ENCODE measurements at places on chromosomes 12 and 14.

- no peak for DNase-seq
These were observed 43.2 kb downstream of the TMTC3 start for GRCh38 chr12:88185279-88185678.

DNA sequence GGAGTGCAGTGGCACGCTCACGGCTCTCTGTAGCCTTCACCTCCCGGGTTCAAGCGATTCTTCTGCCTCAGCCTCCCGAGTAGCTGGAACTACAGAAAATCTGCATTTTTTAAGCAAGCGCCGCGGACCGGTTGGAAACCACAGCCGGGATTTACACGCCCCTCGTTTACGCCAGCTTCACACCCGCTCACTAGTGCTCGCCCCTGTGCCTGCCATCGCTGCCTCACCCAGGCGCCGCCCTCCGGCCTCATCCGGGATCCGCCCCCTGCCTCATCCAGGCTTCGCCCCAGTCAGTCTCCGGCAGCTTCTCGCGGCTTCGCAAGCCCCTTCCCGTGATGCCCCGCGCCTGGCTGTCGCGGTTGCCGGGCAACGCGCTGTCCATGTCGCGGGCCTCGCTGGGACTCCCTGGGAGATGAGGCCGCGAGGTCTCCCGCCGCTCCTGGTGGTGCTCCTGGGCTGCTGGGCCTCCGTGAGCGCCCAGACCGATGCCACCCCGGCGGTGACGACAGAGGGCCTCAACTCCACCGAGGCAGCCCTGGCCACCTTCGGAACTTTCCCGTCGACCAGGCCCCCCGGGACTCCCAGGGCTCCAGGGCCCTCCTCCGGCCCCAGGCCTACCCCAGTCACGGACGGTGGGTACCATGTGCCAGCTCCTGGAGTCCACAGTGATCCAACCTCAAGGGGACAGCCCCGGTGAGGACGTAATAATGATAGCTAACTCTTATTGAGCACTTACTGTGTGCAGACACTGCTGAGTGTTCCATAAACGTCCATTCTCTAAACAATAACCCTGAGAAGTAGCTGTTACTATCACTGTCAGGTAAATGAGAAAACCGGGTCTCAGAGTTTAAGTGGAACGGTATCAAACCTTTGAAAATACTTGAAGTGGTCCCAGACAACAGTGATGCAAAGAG is at the start of gene TCTN1:
Gene TCTN1 (plus strand): TSS at position 359 of the 914 bp plus-strand sequence. CDS start 54 bp downstream, at position 413.
- peak; percentile 98 for DNase-seq

- no peak for DNase-seq
These were observed 21.7 kb downstream of the ZDHHC22 start for GRCh38 chr14:77119851-77120250.

- DNase-seq = no peak
These were observed 24.6 kb downstream of the ZNF26 start for GRCh38 chr12:133010657-133011297.

DNA sequence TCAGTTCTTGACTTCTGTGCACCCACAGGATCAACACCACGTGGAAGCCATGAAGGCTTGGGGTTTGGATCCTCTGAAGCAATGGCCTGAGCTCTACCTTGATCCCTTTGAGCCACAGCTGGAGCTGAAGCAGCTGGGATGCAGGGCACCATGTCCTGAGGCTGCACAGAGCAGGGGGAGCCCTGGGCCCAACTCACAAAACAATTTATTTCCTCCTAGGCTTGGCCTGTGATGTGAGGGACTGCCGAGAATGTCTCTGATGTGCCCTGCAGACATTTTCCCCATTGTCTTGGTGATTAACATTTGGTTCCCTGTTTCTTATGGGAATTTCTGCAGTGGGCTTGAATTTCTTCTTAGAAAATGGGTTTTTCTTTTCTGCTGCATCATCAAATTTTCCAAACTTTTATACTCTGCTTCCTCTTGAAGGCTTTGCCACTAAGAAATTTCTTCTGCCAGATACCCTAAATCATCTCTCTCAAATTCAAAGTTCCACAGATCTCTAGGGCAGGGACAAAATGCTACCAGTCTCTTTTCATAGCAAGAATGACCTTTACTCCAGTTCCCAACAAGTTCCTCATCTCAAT is 288.2 kb downstream of the CCDC59 start:
- no peak for DNase-seq

DNA sequence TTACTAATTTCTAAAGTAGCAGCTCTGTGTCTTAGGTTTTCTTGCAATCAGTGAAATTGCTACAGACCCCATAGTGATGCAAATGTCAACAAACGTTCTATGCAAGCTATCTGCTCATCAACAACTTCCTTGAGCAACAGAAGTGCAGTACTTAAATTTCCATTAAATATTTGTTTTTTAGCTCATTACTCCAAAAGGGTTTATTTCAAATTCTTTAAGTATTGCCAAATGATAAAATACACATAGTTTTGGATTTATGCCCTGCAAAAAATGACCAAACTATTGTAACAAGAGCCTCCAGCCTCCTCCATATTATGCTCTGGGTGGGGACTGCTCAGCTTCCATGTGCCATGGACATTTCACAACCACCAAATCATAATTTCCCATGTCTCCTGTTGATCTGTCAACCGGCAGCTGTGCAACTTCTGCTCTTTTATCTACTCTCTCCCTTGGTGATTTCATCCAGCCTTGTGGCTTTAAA is 4.4 kb downstream of the BDKRB1 start:
- no peak for DNase-seq

DNA sequence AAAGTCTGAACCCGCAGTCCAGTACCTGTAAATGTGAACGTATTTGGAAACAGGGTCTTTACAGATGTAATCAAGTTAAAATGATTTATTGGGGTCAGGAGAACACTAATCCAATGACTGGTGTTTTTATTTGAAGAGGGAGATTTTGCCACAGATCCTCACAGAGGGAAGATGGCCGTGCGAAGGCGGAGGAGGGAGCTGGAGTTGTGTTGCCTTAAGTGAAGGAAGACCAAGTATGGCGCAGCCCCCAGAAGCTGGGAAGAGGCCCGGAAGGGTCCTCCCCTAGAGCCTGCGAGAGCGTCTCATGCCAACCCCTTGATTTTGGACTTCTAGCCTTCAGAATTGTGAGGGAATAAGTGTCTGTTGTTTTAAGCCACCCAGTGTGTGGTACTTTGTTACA is 102.8 kb upstream of the NUDT4 start:
- no peak for DNase-seq

- no peak for DNase-seq
These were observed 25.8 kb upstream of the ACTN1 start for GRCh38 chr14:69004731-69005431.

DNA sequence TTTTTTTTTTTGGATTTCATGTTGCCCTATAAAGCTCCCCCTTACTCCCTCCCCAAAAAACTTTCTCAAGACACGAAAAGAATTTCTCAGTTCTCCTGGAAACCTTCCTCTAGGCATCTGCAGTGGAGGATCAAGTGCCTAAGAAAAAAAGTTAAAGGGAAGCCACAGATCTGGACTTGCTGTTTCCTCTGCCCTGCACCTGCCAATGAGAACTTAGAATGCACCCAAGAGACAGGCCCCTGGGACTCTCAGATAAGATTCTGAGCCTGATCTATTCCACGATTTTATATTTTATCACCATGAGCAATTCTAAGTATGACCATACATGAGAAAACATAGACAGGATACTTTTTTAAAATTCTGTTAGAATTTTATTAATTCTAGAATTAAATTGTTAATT is 728.9 kb downstream of the BCL11B start:
- no peak for DNase-seq

DNA sequence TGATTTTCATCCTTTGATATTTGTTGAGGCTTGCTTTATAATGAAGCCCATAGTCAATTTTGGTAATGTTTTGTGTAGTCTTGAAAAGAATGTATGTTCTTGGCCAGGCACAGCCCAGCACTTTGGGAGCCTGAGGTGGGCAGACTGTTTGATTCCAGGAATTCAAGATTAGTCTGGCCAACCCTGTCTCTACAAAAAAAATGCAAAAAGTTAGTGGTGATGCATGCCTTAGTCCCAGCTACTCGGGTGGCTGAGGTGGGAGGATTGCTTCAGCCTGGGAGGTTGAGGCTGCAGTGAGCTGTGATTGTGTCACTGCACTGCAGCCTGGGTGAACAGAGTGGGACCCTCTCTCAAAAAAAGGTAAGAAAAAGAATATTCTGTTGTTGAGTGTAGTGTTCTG is 10.8 kb downstream of the ETNK1 start:
- DNase-seq = no peak
